ENCODE measurements at places on chromosomes 6 and 20.
A peak's percentile ranks its signal among the peaks of the same experiment; 100 is the strongest.

GRCh38 chr6:99993146-99993532 is 884 bp downstream of the MCHR2 start:
- no peak for DNase-seq

- no peak for DNase-seq
Measured at GRCh38 chr20:37999526-38000263, 33.6 kb downstream of the TTI1 start.

DNA sequence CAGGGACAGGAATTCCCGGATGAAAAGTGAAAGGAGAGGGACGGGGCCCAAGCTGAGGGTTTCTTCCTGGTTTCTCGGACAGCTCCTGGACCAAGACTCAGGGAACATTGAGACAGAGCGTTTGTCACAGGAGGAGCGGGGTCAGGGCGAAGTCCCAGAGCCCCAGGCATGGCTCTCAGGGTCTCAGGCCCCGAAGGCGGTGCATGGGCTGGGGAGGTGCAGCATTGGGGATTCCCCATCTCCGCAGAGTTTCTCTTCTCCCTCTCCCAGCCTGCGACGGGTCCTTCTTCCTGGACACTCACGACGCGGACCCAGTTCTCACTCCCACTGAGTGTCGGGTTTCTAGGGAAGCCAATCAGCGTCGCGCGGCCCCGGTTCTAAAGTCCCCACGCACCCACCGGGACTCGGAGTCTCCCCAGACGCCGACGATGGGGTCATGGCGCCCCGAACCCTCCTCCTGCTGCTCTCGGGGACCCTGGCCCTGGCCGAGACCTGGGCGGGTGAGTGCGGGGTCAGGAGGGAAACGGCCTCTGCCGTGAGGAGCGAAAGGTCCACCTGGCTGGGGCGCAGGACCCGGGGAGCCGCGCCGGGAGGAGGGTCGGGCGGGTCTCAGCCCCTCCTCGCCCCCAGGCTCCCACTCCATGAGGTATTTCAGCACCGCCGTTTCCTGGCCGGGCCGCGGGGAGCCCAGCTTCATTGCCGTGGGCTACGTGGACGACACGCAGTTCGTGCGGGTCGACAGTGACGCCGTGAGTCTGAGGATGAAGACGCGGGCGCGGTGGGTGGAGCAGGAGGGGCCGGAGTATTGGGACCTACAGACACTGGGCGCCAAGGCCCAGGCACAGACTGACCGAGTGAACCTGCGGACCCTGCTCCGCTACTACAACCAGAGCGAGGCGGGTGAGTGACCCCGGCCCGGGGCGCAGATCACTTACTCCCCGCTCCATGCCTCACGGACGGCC is 54.6 kb upstream of the POLR1H start:
- DNase-seq, result no peak

DNA sequence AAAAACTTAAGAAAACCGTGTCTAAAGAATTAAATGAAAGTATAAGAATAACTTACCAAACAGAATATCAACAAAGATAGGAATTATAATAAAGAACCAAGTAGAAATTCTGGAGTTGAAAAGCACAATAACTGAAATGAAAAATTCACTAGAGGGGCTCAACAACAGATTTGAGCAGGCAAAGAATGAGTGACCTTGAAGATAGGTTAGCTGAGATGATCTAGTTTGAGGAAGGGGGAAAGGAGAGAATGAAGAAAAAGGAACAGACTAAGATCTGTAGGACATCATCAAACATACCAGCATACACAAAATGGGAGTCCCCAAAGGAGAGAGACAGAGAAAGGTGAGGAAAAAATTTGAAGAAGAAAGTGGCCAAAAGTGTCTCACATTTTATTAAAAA is 37.7 kb upstream of the TULP1 start:
- no peak for DNase-seq

DNA sequence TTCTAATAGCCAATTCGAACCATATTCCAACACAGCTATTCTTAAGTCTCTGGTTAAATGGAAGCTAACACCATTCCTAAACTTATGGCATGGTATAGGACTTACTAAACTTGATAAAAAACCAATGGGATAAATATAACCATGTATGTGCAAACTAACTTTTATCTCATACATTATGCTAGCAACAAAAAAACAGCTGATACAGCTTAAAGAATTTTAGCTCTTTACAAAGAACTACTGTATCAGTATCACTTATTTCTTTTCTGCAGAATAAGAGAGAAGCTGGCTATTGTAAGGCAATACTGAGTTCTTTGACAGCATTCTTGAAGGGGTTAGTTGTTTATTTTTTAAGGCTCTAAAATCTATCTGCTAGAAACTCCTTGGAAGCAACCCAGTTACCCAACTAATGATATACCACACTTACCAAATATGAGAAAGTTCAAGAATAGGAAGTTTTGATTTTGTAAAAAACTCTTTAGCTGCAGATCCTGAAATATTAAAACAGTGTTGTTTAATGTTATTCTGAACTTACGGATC is 44.9 kb downstream of the REPS1 start:
- no peak for DNase-seq

GRCh38 chr6:167161851-167162467 is 4.2 kb upstream of the GPR31 start:
- no peak for DNase-seq

DNA sequence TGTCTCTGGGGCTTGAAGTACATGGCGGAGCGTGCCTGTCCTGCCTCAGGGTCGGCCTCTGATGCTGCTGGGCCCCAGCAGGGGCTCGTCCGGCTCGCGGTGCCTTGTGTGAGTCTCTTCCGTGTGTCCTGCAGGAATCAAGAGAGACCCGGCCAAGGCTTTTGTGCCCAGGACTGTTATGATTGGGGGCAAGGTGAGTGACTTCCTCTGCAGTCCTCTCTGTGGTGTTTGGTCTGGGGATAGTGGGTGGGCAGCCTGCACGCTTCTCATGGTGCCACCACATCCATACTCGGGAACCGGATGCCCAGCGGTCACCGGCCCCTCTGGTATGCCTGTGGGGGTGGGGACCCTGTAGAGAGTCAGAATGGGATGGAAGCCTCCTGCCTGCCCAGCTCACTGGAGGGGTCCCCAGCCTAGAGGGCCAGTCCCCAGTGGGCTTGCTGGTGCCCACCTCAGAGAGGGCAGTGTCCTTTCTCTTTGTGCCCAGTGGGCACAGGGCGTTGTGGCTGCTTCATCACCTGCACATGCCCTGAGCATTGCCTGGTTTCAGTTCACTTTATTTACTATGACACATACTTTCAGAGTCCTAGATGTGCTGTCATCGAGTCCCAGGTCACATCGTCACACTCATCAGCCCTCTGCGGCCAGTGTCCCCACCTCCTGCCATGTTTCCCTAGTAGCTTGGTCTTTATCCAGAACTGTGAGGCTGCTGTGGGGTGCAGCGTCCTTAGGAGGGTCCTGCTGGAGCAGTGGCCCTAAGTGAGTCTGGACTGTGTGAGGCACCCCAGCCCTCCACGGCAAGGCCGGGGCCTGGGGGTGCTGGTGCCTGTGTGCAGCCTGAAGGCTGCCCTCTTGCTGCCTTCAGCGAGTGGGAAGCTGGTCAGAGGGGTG is 40.7 kb downstream of the PYGB start:
- DNase-seq, result no peak

GRCh38 chr6:26611599-26611998 is 14.8 kb downstream of the ABT1 start:
- no peak for DNase-seq

DNA sequence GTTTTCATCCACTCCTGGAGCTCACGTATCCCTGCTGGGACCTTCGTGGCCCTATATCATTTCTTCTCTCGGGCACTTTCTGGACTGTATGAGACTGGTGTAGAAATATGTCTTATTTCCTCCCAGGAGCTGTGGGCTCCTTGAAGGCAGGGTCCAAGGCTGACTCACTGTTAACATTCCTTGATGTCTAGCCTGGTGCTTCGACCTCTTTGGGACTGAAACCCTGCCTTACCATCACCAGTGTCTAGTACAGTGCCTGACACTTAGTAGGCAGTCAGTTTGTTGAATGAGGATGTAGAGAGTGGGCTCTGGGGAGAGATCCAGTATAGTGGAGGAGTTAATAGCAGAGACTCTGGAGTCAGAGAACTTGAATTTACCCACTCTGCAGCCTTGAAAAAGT is 23.6 kb downstream of the POFUT1 start:
- no peak for DNase-seq

DNA sequence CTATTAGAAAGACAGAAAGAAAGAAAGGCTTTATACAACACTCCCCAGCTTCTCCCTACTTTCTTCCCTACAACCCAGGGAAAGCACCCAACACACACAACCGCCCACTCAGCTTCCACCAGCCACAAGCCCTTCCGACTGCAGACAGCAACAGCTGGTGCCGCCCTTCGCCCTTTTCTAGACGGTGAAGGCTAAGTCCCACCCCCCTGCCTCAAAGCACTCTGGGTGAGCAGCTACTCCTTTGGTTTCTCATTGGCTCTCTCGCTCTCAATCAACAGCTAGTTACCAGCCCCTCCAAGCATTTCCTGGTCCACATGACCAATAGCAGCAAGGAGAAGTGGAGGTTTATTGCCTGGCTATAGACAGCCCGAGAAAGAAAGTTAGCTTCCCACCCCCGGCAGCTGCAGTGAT is 230.1 kb upstream of the MOCS1 start:
- DNase-seq, result no peak

DNA sequence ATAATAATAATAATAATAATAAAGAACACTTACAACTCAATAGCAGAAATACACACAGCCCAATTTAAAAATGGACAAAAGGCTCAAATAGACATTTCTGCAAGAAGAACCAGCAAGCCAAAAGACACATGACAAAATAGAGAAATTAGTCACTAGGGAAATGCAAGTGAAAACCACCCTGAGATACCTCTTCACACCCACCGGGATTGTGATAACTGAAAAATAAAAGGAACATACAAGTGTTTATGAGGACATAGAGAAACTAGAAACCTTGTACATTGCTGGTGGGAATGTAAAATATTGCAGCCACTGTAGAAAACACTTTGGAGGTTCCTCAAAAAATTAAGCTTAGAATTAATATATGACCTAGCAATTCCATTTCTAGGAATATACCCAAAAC is 59.2 kb downstream of the ZDHHC14 start:
- no peak for DNase-seq

DNA sequence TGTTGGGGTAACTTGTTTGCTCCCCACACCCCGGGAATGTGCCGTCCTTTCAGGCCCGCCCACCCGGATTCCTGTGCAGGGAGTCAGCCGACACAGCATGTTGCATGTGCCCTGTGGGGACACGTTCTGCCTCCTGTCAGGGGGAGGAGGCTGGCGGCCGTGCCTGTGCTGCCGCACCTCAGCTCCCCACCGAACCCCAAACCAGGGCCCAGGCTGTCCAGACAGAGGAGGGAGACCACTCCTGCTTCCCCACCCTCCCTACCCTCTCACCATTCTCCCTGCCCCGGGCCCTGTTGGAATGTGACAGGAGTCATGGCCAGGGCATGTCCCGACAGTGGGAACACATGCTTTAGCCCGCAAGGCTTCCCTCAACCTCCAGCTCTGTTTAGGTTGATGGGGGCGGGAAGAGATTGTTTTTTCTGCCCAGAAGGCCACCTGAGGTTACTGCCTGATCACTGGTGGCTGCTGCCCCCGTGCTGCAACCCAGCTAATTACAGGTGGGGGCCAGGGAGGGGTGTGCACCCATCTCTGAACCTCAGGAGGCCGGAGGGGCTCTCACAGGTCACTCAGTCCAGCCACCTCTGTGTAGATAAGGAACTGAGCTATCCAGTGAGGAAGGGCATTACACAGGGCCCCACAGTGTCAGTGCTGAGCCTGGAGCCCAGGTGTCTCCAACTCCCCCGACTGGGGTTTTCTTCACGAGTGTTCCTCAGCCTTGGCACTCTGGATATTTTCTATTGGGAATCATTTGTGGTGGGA is 13.6 kb downstream of the LRRC73 start:
- DNase-seq, result no peak

DNA sequence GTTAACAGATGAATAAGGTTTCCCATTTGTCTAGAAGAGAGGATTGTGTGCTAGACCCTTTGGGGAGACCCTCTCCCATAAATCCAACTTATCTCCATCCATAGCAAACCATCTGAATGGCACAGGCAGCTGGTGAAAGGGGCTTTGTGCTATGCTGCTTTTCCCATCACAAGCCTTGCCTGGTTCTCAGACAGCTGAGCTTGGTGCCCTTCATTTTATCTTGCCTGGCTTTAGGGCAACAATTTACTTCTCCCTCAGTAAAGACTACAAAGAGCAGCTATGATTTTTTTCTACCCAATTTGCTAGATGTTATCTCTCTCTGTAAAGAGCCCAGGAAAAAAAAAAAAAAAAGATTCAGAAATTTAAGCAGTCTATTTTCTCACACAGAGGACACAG is 117.0 kb upstream of the COL21A1 start:
- DNase-seq, result no peak

GRCh38 chr20:19932170-19932667 is 84.9 kb upstream of the NAA20 start:
- peak; percentile 82 for DNase-seq

GRCh38 chr6:151904631-151905030 is 97.1 kb downstream of the ESR1 start:
- DNase-seq, result no peak

- DNase-seq, result no peak
Measured at GRCh38 chr20:50213531-50214106, 23.0 kb downstream of the CEBPB start.

- DNase-seq, result no peak
Measured at GRCh38 chr20:35942243-35942642, 12.1 kb downstream of the SCAND1 start.

- DNase-seq, result no peak
Measured at GRCh38 chr20:31475472-31476293, 595 bp downstream of the REM1 start.

DNA sequence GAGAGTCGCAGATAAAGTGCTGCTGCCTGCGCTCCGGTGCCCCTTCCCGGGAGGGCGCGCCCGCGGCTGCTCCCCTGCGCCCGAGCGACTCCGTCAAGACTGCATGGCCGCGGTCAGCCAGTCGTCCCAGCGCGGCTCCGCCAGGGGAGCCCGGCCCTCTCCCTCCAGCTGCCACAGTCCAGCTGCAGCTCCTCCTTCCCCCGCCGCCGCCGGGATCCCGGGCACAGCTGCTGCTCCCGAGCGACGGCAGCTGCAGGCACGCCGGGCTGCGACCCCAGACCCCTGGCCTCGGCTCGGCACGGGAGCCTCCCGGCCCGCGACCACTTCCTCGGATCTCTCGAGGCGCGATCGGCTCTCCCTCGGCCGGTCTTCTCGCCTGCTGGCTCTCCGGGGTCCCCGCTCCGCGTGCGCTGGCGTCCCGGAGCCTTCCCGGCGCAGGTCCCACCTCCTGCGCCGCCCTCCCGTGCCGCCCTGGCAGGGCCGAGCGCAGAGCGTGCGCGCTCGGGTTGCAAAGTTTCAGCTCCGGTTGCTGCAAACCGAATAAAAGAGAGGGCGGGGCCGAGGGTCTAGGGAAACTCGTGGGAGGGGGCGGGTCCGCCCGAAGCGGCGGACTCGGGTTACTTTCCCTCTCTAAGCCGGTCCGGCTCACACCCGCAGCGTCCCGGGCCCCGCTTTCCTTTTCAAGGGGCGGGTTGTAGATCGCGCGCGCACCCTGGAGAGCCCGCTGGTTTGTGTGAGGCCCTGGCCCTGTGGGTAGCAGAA is at the start of gene CNKSR3:
Gene CNKSR3, minus strand, starts transcription at position 542 of the 762 bp plus-strand sequence. CDS start 571 bp downstream, outside the sequence.
- DNase-seq, result peak; percentile 88

Measured in GM04504 (cell line).